ENCODE measurements at places on chromosomes 4 and X.

DNA sequence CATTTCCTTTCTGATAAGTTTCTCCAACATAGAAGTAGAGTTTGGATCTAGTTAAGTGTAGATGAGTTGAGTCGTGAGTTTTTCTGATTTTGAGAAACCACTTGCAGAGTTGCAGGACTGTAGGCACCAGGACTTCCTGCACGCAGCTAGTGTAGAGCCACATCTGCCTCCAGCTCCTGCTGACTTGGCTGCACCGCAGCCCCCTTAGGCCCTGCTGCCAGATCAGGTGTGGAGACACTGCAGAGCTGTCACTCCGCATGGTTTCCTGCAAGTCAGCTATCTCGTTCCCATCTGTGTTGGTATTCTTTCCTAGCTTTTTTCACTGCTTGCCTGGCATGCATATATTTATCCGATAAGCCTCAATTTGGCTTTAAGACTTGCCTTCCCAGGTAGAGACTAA, 48.9 kb downstream of the PCDH7 start:
- no peak for DNase-seq

DNA sequence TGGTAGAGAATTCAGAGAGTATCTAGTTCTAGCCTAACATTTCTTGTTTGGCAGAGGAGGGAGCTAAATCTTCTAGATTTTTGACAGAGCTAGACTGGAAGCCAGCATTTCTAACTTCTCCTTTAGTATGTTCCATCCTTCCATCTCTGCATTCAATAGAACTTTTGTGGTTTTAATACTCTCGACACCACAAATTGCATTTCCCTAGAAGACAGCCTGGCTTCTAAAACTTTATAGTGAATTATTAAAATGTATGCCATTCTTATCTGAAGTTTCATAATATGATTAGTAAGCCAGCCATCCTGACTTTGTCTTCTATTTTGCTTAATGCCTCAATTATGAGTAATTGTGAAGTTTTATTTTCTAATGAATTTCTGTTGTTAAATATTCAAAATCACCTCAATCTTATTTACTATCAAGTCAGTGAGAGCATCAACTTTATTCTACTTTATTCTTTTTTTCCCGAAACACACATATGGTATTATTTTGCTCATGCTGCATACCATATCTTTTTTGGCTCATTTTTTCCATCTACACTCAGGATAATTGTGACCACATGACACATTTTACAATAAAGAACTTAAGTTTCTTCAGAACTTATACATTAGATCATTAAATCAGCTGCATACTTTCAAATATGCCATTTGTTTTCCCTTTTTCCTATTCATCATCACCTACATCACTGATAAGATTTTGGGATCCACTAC, 30.2 kb downstream of the EDNRA start:
- DNase-seq: no peak

GRCh38 chr4:143404555-143404954, 67.9 kb downstream of the GAB1 start:
- DNase-seq: no peak

DNA sequence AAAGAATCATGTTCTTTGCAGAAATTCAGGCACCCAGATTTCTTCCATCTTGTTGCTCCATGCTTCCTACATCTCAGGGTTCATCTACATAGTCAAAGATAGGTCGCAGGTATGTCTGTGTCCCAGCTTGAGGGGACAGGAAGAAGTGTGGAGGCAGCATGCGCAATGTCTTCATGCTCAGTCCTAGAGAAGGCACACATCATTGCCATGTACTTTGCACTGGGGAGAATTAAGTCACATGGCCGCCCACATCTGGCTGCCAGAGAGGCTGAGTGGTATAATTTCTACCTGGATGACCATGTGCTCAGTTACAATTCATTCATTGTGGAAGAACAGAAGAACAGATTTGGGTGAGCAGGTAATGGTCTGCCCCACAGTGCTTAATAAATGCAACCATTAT, 54.1 kb downstream of the GAB1 start:
- DNase-seq: no peak

GRCh38 chrX:67622053-67622585, 78.3 kb downstream of the AR start:
- DNase-seq: no peak

DNA sequence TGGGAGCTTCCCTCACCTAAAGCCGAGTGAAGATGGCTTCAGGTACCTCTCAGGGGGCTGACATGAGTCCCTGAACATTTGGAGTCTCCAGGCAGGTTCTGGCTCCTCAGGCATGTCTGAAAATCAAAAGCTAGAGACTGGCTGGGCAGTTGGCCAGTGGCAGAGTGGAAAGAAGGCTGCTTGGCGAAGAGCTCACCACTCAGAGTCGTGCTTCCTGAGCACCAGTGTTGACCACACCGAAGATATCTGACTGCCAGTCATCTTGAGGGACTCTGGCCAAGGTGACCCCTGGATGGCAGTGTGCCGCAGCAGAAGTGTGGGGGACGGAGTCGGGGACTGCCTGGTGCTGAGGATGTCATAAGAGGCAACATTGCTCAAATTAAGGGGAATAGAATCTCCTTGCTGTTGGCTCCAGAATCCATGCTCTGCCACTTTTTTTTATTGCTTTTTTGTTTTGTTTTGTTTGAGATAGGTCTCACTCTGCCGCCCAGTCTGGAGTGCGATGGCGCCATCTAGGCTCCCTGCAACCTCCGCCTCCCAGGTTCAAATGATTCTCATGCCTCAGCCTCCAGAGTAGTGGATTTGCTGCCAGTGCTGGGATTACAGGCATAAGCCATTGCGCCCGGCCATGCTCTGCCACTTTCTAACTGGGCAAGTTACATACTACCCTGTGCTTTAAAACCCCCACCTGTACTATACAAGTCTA, 172.5 kb upstream of the GATB start:
- no peak for DNase-seq

GRCh38 chr4:185238215-185238681, 28.9 kb downstream of the SNX25 start:
- DNase-seq: peak; percentile 31

DNA sequence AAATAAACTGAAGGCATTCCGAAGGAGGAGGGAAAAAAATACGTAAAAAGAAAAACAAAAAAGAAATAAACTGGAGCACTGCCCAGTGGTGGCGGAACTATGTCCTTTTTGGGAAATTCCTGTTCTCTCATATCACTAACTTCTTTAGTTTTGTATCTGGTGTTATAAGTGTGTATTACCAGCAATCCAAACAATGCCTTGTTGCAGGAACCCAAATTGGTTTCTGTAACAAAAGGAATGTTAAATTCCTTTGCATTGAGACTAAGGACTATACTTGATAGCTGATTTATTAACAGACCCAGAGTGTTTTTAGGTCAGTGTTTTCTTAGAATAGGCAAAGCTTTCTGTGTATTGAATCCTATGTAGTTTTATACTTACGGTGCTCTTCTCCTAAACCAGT, 6.6 kb downstream of the CCNG2 start:
- DNase-seq: no peak

DNA sequence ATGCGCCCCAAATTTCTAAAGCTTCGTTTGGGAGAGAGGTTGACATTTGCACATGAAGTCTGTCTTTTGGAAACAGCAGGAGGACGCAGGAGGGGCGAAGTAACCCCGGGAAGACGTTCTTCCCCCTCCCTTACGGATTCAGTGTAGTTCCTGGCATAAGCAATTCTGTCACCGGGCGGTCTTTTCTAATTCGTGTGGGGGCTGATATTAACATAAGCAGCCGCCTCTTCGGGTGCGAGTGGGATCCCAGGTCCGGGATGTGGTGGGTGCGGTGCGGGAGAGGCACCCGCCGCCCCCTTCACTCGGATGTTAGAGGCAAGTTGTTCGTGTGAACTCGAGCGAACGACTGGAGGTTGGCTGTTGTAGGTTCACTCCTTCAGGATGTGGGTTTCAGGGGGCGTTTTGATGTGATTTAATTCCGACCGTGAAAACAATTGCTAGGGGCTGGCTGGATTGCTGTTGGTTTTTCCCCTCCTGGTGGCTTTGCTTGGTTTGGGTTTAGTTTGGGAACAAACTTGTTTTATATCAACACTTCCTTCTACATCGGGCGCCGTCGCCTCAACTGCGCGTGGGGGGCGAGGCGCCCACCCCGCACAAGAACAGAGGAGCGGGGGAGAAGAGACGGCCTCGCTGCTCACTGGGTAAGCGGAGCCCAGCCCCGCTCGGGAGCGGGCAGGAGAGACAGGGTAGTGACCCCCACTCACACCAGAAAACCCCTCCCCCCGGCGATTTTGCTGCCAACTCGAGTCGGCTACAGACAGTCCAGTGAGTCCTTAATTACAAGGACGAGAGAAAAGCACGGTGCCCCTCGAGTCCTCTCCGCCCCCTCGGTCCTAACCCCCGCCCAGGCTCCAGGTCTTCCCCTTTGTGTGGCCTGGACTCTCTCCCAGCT, 2.9 kb upstream of the LEF1 start:
- DNase-seq: peak; percentile 87

GRCh38 chr4:10677796-10678497, 6.6 kb downstream of the CLNK start:
- no peak for DNase-seq

DNA sequence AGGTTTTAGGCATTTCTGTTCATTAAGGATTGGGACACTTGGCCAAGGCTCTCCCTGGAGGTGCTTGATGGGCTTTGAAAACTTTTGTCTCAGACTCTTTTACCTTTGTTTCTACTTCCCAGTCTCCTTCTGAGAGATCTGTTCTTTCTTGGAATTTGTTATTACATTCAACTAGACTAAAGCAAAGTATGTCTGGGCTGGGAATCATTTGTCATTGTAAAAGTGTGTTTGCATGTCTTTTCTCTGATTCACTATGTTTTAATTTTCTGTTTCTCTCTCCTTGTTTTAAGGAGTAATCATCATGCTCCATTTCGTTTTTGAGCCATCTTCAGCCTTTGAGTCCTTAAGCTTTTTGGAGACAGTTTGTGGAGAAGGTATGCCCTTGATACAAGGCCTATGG, 12.2 kb upstream of the PGRMC2 start:
- no peak for DNase-seq

DNA sequence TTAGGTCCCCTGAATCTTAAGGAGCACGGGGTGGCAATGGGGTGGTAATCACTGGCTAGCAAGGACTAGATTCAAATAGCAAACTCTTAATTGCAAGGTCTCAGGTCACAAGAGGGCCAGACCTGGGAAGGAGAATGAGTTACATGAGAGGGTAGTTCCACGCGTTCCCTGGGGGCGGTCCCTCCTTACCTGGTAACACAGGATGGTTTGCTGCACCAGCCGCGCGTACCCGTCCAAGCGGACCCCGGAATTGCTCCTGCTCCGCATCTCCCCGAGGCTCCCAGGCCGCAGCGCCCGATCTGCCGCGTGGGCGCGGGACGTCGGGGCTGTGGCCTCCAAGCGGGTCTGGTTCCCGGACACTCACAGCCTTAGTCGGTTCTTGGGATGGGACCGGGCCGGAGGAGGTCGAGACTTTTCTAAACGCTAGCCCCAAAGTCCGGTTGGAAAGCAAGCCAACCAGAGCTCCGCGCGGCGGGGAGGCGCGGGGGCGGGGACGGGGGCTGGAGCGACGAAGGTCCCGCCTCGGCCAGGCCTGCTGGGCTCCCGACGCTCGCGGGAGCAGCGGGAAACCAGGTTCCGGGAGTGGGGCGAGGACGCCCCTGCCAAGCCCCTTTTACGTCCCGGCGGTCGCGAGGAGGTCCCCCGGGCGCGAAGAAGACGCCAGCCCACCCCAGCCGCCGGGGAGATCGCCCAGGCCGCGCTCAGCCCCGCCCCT, at the start of gene PHKA2:
PHKA2 (minus strand) TSS at position 449 of the 715 bp plus-strand sequence; CDS start at position 267, 182 bp downstream.
- peak; percentile 41 for DNase-seq

GRCh38 chr4:146243141-146243882, 29.0 kb downstream of the REELD1 start:
- DNase-seq: peak; percentile 93

DNA sequence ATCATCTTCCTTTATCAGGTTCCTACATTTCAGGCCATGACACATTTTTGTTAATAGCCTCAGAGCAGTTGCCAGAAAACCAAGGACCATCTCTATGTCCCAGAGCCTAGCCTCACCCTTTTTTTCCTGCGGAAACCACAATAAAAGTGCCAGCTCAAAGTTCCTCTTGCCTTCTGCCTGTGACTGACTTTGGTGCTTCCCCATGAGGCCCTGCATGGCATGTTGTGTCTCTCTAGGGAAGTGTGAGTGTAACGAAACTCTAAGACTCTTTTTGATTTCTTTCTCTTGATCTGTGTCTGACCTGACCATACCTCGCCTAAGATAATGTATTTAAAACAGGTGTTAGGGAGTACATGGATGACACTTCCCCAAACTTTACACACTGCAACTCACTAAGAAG, 642.3 kb upstream of the BOD1L1 start:
- no peak for DNase-seq

DNA sequence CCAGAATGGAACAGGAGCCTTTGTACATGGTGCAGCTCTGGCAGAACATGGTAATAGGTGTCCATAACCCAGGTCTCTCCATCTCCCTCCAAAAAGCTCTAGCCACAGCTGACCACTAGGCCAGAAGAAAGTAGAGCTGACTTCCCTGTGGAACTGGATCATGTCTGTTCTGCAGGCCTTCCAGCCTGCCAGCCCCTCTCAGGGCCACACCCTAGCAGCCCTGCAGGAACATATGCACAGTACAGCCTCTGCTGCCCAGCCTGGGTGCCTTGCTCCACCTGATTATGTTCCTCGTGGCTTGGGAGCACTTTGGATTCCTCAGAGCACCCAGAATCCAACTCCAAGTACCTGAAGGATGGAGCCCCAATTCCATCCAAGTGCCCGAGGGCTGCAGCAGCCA, 12.0 kb downstream of the NDST3 start:
- no peak for DNase-seq

Measured in activated CD8-positive, alpha-beta T cell treated with anti-CD3 and anti-CD28 coated beads for 36 hours (primary cell).